NCI-H187 treated with DMSO at 0.1 percent for 48 hours (cell line): ENCODE measurements at places on chromosomes 1 and 21.

GRCh38 chr1:50458507-50458906, 35.3 kb upstream of the DMRTA2 start:
- DNase-seq: no peak

- DNase-seq: no peak
These were observed 1.9 kb downstream of the RUNX3 start for GRCh38 chr1:24927988-24928688.

DNA sequence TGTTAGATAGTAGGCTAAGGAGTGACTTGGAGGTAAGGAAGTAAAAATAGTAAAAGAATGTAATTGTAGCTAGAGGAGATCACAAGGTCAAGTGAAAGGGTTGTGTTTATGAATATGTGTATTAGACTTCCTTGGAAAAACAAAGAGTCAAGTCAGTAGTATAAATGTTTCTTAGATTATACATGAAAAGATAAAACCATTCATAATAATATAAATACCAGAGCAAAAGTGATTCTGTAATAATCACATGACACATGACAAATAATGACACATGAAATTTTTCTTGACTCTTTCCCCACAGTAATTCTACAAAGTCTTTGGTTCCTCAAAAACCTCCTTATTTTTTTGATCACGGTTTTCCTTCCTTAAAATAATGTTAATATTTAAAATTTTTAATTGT, 56.4 kb downstream of the IVNS1ABP start:
- no peak for DNase-seq

DNA sequence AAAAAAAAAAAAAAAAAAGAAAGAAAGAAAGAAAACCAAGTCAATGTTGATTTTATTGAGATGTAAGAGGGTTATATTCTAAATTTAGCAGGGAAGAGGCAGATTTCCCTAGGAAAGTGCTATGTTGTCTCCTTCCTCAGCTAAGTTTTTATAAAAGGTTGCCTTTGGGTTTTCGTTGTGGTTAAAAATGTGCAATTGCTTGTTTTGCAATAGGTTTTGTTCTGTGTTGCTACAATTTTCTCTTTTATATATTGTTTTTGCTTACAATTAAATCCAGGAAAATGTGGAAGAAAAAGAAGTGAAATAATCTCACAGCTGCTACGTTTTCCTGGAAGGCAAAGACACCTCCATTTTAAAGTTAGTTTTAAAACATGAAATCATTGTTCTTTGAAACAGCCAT, 136.7 kb upstream of the C1orf105 start:
- no peak for DNase-seq

DNA sequence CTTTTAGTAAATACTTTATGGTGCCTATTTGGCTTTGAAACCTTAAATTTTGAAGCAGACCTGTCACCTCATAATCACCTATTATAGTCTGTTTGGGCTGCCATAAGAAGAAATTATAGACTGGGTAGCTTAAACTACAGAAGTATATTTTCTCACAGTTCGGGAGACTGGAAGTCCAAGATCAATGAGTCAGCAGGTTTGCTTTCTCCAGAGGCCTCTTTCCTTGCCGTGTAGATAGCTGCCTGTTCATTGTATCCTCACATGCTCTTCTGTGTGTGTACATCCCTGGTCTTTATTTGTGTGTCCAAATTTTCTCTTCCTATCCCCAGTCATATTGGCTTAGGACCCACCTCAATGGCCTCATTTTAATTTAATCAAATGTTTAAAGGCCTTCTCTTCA, 518.2 kb downstream of the ADGRL2 start:
- no peak for DNase-seq

DNA sequence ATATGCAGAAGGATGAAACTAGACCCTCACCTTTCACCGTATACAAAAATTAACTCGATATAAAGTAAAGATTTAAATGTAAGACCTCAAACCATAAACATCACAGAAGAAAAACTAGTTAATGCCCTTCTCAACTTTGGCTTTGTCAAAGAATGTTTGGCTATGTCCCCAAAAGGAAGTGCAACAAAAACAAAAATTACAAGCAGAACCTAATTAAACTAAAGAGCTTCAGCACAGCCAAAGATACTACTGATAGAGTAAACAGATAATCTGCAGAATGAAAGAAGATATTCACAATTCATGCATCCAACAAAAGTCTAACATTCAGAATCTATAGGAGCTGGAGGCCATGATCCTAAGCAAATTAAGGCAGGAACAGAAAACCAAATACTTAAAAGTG, 824.6 kb upstream of the NEGR1 start:
- DNase-seq: no peak

DNA sequence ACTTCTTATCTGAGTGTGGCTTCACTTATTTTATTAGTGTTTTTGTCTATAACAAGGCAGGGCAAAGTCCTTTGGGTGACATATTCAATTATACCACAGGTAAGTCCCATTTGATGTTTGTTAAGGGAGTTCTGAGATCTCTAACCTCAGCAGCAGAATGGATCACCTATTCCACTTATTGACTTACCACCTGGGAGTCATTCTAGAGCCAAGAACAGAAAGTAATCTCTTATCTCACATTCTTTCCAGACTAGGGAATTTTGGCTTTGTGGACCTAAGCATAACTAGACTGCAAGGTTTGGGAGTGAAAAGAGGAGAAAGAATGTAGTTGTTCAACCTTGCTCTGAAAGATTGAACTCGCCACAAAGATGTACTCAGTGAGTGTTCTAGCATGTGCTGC, 13.2 kb downstream of the FNDC7 start:
- no peak for DNase-seq

- no peak for DNase-seq
These were observed 21.7 kb upstream of the LRRC47 start for GRCh38 chr1:3817821-3818597.

DNA sequence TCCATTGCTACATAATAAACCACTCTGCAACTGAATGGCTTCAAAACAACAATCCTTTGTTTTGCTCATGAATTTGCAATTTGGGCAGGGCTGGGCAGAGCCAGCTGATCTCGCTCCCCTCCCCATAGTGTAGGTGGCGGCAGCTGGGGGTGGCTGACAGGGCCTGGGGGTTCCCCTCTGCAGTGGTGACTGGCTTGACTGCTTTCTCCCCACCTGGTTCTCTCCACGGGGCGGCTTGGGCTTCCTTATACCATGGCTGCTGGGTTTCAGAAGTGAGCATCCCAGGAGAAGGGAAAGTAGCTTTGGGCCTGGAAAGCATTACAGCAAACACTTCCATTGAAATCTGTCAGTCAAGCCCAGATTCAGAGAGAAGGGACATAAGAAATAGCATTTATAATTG, 129.7 kb upstream of the ZBTB40 start:
- no peak for DNase-seq

GRCh38 chr21:42047821-42048613, 23.1 kb upstream of the UMODL1 start:
- DNase-seq: no peak

DNA sequence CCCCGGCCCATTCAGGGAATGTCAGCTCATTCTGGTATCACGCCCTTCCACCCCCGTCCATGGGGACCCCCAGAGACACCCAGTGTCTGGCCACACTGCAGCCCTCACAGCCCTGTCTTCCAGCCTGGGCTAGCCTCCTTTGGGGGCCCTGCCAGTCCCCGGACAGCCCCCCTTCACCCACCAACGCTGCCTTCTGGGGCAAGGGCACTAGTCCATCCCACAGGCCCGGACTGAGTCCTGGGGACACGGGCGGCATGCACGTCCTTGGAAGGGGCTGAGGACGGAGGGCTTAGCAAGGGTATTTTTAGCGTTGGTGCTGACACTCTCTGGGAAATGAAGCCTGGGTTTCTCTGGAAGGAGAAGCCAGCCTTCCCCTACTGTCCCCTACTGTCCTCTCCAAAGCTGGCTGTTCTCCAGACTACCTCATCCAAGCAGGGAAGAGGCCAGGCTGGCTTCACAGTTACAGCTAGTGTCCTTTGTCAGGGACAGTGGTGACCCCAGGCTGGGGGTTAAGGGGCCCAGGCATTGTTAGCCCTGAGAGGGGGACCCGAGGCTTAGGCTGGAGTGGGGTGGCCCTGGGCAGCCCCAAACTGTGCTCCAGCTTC, 39.5 kb downstream of the COQ8A start:
- no peak for DNase-seq

DNA sequence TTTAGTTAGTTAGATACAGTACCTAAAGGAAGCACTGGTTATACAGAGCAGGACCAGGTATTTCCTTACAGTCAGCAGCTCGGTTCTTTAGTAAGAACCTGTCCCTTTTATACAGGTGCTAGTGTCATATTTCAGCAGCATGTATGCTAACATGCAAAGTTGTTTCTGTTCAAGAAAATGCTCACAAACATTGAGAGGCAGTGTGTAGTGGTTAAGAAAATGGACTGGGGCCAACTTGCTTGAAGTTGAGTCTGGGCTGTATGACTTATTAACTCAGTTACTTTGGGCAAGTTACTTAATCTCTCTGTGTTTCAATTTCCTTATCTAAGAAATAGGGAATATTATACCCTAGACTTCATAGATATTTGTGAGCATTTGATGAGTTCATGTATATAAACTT, 31.1 kb downstream of the AK4 start:
- DNase-seq: no peak

DNA sequence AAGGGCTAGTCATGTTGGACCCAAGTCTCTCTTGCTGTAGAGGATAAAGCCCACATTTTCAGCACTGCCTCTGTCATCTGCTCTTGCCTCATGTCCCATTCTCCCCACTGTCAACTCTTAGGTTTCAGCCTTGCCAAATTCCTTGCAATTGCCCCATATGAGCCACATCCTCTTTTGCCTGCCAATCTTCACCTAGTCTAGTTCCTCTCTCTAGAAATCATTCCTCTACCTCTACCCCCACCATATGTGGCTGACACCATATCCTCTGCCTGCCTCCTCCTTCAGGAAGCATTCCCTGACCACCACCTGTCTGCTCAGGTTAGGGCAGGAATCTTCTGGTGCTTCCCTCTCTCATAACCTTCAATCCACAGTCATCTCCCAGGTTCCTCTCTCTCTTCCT, 38.2 kb downstream of the SLC9A1 start:
- no peak for DNase-seq

DNA sequence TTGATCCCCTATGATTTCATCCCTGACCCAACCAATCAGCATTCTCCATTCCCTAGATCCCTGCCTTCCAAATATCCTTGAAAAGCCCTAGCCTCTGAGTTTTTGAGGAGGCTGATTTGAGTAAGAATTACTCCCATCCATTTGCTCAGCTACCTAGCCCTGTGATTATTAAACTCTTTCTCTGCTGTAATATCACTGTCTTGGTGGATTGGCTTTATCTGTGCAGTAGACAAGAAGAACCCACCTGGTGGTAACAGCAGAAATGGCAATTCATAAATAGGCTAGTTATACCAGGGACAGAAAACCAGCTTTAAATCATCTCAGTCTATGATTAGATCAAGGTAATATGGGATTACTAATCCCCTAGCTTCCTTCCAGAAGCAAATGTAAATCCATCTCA, 13.0 kb downstream of the IL20 start:
- no peak for DNase-seq

- DNase-seq: no peak
These were observed 18.8 kb downstream of the DEGS1 start for GRCh38 chr1:224201853-224202252.

GRCh38 chr1:115170377-115170776, 81.1 kb upstream of the TSPAN2 start:
- DNase-seq: no peak

DNA sequence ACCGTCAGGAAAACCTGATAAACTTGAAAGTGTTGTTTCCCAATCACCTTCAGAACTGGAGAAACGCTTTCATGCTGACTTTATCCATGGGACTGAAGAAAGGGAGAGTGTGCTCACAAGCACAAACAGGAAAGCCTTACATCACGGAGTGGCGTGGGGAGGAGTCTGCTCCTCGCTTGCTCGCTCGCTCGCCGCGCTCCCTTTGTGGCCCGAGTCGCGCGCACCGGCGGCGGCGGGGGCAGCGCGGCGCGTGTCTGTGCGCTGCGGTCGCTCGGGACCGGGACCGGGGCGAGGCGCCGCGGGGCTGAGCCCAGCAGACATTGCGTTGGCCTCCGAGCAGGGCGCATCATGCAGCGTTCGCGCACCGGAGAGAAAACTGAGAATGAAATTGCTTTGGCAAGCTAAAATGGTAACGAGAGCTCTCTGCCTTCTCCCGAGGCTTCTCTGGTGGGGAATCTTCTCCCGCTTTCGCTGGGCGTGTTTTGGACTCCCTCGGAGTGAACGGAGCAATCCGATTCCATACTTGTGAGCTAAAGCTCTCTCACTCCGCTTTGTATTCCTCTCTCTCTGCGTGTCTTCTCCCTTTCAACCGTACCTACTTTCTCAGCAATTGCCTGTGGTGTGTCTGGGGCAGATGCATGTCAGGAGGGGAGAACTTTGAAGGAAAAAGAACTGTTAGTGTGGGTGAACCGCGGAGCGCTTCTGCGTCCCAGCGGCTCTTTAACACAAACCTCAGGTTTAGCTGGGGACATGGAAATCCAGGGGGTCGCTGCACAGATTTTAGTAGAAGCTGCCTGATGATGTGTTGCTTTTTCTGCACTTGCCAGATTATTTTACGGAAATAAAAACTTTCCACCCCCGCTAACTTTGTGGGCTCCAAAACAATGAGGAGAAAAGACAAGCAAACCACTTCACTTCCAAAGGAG, at the start of gene RGL1:
RGL1 (plus strand) TSS at position 205 of the 926 bp plus-strand sequence; CDS start at position 383, 178 bp downstream.
- DNase-seq: no peak

DNA sequence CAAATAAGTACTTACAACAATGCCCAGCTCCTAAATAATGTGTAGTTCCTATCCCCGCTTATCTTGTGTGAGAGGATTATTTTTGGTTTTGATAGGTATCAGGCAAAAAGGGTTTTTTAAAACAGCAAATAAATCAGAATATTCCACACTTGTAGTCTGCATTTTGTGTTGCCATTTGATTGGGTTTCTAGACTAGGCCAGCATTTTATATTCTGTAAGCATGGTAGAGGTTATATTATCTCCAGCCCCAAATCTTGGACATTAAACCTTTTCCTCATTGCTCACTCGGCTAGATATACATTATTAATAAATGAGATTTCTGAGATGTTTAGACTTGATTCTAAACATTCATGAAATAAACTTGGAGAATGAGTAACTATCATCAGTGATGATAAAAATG, 165.7 kb upstream of the C1orf21 start:
- no peak for DNase-seq

- DNase-seq: no peak
These were observed at the start of gene HSPB7 for GRCh38 chr1:16017461-16018303. Gene HSPB7 (minus strand): TSS chr1:16018043. CDS start chr1:16017963, 80 bp downstream.

- peak; percentile 8 for DNase-seq
These were observed 65.5 kb upstream of the LRP8 start for GRCh38 chr1:53393325-53393792.

- DNase-seq: no peak
These were observed 138.8 kb downstream of the GIPC2 start for GRCh38 chr1:78184460-78185072.

- no peak for DNase-seq
These were observed 86.0 kb downstream of the EPHB2 start for GRCh38 chr1:22796642-22797041.
